ENCODE measurements at places on chromosomes 6 and 20.

- DNase-seq = no peak
Measured at GRCh38 chr6:1860756-1861348, 251.1 kb downstream of the FOXC1 start.

DNA sequence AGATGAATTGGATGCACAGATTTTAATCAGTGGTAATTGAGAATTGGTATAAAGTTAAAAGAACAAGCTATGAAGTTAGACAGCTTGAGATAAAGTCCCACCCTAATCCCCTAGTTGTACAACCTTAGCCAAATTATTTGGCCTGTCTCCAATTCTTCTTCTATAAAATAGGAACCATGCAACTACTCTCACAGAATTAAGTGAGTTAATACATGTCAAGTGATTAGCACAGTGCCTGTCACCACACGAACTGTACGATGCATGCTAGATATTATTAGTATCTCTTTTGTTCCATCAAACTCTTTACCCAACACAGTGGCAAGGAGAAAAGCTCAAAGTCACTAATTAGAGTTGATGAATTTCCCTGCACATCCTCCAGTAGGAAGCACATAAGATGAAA lies 44.7 kb downstream of the MBOAT1 start:
- no peak for DNase-seq

- no peak for DNase-seq
Measured at GRCh38 chr6:160455081-160455480, 106.9 kb downstream of the SLC22A3 start.

- no peak for DNase-seq
Measured at GRCh38 chr6:30360139-30360538, 15.2 kb downstream of the RPP21 start.

DNA sequence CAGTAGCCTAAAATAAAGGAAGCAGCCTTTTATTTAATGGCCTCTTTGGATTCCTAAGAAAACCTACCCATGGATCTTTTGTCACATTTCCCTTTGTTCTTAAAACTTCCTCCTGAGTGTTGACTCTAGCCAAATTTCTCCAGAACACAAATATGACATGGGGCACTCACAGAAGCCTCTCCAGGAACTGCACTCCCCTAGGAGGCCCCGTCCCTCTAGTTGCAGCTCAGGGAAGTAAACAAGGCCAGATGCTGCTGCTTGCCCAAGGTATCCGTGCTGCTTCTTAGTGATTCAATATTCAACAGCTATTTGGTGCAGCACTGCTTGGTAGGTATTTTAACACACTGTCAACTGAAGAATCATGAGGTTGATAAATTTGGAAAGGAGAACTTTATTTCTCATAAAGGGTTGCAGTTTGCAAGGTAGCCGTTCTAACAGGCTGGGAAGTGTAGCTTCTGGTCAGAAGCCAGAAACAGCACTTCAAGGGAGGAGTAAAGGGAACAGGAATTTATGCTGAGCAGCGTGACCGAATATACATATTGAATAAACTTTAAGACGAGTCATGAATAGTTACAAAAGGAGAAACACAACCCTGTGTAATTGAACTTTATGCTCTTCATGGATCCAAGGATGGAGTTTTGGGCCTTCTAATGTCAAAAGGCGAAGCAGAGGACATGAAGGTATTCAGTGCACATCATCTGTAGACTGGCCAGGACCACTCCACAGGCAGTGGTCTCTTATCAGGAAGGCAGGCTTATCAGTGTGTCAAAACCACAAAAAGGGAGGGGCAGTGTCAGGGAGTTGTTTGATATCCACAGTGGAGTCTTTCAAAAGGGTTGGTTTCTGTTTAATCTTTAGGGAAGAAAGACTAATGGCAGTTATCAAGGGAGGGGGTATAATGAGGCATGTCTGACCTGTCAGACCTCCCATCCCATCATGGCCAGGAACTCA lies 63.3 kb downstream of the CD24 start:
- DNase-seq = peak; percentile 48

DNA sequence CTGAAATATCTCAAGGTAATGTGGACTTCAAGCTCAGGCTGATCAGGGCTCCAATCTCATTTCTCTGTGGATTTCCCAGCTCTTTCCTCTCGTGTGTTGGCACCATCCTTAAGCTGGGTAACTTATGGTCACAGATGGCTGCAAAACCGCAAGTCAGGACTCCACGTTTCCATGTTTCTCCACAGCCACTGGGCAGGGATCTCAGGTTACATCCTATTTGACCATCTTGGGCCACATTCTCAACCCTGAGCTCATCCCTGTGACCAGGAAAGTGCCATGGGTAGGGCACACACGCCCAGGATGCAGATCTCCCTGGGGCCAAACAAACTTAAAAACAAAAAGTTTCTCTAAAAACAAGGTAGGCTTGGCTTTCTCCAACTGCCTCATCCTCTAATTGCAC lies 15.4 kb downstream of the RPS6KA2 start:
- no peak for DNase-seq

GRCh38 chr20:39851459-39851858 lies 837.6 kb downstream of the MAFB start:
- no peak for DNase-seq

- no peak for DNase-seq
Measured at GRCh38 chr6:41637194-41638001, 870 bp upstream of the MDFI start.

DNA sequence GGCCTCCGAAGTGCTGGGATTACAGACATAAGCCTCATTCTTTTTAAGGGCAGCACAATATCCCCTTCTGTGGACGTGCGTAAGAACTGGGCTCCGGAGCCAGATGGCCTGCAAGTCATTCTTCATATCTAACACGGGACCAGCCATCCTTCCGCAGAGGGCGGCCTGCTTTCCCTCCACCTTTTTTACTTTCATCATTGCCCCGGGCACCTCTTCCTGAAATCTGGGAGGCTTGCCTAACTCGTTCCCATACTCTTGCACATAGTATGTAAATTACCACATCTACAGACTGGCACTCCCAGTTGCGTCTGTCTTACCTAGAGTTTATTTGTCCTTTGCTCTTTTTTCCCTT lies 29.9 kb upstream of the SLC23A2 start:
- peak; percentile 46 for DNase-seq

GRCh38 chr6:170439366-170440361 lies 113.4 kb downstream of the PSMB1 start:
- no peak for DNase-seq

- DNase-seq = no peak
Measured at GRCh38 chr6:35605600-35605999, 83.1 kb downstream of the FKBP5 start.

DNA sequence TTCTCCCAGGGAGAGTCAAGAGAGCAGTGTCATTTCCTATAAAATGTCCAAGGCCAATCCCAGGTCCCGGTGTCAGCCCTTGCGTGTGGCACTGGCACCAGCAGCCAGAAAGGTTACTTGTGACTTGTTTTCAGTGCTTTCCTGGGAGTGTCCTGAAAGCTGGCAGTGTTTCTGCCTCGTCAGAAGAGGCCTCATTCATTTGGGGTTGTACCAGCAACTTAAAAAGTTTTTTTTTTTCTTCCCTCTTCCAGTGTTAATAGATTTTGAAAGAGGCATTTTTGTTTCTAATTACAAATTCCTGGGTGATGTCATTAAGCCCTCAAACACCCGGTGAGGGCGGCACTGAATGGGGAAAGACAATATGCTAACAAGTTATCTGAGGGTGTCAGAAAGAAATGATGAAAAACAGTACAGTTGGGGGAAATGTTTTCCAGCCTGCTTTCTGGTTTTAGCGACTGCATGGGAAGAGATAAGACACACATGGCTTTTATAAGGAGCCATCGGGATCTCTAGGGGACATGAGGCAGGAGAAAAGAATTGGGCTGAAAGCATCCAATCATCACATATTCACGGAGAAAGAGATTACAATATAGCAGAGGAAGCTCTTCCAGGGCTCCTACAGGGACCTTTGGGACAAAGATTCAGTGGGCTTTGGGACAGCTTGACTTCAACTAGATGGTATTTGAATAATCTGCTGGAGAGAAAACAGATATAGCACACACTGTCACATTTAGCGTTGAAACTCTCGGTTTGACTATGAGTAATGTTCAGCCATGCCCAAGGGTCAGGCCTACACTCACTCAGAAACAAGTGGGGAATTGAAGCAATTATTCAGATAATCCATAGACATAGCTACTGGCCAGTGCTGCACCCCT lies 153.0 kb downstream of the BCAS1 start:
- no peak for DNase-seq

- peak; percentile 82 for DNase-seq
Measured at GRCh38 chr20:63574156-63574828, at the start of gene HELZ2. HELZ2 (minus strand) TSS chr20:63574239; CDS start chr20:63572385, 1,854 bp downstream.

DNA sequence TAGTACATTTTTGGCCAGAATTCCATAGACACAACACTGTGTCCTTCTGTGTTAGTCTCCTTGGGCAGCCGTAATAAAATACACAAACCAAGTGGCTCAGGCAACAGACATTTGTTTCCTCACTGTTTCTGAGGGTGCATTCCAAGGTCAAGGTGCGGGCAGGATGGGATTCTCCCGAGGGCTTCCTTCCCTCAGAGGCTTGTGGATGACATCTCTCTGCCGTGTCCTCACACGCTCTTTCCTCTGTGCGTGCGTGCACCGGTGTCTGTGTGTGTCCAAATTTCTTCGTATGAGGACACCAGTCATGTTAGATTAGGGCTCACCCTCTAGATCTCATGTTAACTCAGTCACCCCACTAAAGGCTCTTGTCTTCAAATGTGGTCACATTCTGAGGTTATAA lies 30.6 kb downstream of the CDYL start:
- no peak for DNase-seq

DNA sequence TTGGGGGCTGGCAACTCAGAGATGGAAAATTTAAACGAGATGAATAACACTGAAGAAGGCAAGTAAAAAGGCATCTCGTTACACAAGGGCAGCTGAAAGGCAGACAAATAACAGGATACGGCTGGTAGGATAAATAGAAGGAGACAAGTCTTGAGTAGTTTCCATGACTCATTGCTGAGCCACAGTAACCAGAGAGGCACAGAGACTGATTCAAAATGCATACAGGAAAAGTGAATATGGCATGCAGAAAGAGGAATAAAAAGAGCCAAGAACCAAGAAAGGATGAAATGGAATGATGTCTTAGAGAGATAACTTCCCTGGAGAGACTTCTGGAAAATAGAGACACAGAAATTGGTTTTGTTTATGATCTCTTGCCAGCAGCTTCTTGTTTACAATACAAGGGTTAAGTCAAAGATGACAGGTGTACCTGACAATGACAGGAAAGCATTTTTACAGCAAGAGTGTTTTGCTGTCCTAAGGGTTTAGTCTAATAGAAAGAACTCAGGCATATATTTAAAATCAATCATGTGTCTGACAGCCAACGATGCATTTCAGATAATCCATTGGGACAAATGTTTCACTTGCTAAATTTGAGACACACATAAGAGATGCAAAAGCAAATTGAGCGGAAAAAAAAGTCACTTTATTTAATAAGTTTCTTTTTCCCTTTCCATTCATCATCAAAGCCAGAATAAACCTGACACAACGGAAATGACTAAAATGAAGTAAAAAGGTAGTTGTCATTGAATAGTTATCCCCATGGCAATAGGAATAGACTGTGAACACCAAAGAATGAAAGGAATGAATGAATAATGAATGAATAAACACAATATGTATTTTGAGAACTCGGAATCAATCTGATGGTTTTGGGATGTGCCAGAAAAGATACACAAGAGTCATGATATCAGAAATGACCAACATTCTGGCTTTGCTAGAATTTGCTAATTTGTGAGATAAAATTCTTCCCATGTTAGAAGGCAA lies 68.0 kb upstream of the KCNQ5 start:
- no peak for DNase-seq

DNA sequence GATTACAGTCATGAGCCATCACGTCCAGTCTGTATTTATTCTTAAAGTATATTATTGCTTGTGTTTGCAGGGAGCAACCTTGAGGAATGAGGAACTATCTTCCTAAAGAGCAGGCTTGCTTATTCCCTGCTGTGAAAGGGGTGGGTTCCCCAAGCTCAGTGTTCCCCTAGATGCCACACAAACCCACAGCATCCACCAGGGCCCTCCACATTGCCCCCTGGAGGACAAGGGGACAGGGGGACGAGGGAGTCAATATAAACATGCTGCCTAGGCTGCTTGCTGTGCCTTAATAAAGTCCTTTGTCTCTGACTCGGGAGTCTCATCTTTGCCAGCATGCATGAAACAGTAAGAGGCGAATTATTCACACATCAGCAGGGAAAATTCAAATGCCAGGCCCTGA lies 8.0 kb upstream of the IDH3B start:
- no peak for DNase-seq

GRCh38 chr6:122652431-122652830 lies 42.2 kb downstream of the PKIB start:
- no peak for DNase-seq

GRCh38 chr6:30612687-30613248 lies 4.3 kb downstream of the PPP1R10 start:
- no peak for DNase-seq

DNA sequence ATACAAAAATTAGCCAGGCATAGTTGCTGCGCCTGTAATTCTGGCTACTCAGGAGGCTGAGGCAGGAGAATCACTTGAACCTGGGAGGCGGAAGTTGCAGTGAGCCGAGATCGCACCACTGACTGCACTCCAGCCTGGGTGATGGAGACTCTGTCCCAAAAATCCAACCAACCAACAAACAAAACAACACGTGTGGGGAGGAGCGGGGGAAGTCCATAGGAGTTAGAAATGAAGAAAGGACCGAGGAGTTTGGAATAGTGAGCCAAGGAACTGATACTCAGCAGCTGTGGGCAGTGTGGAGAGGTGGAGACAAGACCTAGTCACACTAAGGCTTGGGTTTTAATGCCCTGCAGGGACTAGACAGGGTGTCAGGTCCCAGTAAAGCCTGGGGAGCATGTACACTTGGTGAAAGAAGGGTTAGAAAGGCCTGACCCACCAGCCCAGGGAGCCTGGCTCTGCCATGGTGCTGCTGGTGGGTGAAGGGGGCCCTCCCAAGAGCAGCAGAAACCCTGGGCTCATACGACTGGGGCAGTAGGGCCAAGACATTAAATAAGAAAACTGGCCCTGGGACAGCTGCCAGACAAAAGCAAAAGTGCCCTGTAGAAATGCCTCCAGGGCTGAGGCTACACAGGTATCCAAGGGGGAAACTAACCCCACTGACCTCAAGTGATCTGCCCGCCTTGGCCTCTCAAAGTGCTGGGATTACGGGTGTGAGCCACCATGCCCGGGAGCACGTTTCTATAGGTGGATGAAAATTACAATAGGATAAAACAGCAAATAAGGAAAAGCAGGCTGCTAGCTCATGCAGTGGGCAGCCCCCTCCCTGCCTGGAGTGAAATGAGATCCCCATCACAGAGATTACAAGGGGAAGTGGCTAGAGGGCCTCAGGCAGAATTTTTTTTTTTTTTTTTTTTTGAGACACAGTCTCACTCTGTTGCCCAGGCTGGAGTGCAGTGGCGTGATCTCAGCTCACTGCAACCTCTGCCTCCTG lies 58.0 kb downstream of the MYH7B start:
- DNase-seq = no peak

GRCh38 chr6:5464099-5464885 lies 203.0 kb downstream of the FARS2 start:
- DNase-seq = no peak
